ENCODE measurements at places on chromosomes 4 and X.

DNA sequence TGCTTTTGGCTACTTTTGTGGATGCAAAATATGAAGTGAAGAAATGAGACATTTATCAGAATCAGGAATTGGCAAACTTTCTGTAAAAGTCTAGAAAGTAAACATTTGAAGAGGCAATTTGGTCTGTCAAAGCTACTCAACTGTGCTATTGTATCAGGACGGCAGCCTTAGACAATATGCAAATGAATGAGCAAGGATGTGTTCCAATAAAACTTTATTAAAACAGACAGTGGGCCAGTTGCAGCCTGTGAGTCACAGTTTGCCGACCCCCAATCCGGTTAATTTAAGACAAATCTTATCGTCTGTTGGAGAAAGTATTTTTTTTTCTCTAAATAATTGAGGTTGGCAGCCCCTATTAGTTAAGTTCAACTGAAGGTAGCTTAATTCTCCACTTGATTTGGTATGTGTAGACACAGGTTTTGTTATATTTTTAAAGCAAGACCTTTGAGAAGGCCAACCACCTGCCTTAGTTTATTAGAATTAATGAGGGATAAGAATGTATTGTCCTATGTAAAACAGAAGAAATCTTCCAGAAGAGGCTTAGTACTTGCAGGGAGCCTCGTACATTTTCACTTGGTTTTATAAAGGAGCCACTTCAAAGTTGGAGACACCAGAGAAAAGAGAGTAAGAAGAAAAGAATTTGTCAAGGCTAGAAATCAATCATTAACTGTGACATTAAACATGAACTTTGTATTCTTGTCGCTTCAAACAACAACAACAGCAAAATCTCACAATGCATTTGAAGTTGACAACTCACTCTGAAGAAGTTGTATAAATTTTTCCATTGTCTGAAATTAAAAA lies 81.6 kb upstream of the FAT1 start:
- DNase-seq: no peak

DNA sequence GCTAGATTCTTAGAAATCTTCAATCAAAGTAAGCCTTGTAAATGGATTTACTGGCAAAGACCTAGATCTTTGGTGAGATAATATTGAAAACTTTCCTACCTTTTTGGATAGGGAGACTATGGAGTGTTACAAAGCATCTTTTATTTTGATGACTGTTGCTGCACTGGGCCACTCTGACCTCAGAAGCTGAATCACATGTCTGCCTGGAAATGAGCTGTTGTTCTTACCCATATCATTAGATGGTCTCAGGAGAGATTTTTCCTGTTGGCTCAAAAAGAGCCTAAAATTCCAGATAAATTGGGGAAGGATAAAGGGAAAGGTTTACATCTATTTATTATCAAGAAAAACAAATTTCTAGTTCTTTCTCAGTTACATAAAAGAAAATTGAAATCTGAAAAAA lies 127.5 kb upstream of the BMP3 start:
- DNase-seq: no peak

GRCh38 chr4:72768364-72768763 lies 199.3 kb upstream of the ADAMTS3 start:
- DNase-seq: no peak

DNA sequence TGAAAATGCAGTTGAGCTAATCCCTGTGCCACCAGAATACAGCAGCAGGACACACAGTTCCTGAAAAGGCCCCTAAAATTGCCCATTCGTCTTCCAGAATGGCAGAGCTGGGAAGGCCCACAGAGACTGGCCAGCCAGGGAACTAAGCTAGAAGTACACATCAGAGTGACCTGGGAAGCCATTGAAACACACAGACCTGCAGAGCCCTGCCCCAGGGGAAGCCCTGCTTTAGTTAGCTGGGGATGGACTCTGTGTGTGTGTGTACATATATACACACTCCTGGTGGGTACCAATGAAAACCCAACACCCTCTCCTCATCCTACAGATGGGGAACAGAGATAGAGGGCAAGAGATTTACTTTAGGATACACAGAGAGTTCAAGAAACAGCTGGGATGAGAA lies 227.7 kb downstream of the HS6ST2 start:
- no peak for DNase-seq

- DNase-seq: no peak
These were observed 5.6 kb downstream of the FLNA start for GRCh38 chrX:154368630-154369448.

DNA sequence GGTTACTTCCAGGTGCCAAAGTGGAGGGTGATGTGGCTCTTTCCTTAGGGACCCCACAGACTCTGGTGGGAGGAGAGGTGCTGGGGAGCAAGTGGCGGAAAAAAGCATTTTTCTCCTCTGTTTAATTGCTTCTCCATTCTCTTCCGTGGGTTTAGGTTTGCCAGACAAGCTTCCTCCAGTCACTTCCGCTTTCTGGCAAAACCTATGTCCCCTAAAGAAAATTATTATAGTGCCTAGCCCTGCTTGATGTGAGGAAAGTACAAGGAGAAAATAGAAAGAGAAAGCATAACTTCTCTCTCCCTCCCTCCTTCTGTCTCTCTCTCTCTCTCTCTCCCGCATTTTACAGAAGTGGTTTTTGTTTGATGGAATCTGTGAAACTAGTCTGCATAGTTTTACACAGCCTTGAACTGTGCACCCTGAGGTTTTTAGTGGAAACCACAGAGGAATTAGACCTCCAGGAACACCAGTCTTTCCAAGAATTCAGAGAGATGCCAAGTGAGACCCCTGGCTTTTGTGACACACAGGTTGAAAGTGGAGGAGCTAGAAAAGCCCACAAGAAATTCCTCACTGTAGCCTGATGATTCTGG lies 231.1 kb upstream of the ANXA3 start:
- DNase-seq: no peak

GRCh38 chrX:154549766-154550165 lies 2.3 kb downstream of the IKBKG start:
- no peak for DNase-seq

GRCh38 chr4:147678796-147679549 lies 5.0 kb downstream of the PRMT9 start:
- DNase-seq: peak; percentile 23

DNA sequence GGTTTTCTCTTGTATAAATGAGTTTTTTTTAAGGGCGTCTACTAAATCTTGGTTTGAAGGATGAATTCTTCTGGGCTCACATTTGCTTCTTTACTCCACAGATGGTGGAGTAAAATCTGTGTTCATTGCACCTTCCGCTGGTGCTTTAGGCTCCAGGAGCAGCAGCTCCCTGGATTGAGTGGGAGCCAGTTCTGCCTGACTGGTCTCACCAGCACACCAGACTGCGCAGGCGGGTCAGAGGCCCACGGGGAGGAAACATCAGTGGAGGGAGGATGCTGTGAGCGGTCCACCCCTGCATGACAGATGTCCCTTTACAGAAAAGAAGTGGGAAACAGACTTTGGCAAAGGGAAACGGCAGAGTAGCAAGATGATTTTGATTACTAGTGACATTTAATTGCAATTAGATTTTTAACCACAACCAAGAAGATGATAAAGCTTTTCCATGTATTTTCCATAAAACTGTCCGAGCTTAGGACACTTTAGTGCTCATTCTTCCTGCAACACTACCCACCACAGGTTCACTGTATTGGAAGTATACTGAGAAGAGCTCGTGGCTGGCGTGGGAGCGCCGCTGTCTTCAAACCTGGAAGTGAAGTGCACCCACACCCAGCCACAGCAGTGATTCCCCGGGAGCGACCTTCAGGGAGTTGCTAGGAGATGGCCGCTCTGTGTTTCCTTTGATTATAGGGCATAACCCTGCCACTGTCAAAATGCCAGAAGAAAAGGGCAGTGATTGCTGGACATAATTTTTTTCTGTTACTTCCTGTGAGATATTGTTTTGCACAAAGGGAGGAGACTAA lies 95.2 kb downstream of the SORBS2 start:
- no peak for DNase-seq

DNA sequence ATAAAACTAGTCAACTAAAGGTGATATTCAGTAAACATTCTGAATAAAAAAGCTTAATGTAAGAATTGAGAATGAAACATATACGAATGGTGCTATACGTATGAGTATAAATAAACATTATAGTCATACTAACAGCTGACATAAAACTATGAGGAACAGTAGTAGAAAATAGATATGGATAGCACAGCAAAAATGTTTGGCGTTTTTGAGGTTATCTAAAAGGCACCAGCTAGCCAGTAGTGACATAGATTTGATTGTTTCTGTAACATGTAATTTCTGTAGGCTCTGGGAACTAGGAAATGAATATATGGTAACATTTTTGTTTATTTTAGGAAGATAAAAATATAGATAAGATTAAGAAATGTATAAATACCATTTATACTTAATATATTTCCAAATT lies 69.3 kb downstream of the SNX25 start:
- no peak for DNase-seq

- peak; percentile 77 for DNase-seq
These were observed 243.8 kb upstream of the JADE1 start for GRCh38 chr4:128565565-128566186.

DNA sequence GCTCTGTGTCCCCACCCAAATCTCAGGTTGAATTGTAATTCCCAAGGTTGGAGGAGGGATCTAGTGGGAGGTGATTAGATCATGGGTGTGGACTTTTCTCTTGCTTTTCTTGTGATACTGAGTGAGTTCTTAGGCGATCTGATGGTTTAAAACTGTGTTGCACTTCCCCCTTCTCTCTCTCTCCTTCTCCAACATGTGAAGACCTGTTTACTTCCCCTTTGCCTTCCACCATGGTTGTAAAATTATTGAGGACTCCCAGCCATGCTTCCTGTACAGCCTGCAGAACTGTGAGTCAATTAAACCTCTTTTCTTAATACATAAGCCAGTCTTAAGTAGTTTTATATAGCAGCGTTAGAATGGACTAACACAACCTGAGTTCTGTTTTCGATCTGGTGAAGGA lies 738.2 kb downstream of the ARAP2 start:
- DNase-seq: no peak

All from iPS-NIHi11 (cell line).